ENCODE measurements at places on chromosomes 7 and 10.

- no peak for DNase-seq
Measured at GRCh38 chr7:92781117-92781720, 55.2 kb downstream of the CDK6 start.

DNA sequence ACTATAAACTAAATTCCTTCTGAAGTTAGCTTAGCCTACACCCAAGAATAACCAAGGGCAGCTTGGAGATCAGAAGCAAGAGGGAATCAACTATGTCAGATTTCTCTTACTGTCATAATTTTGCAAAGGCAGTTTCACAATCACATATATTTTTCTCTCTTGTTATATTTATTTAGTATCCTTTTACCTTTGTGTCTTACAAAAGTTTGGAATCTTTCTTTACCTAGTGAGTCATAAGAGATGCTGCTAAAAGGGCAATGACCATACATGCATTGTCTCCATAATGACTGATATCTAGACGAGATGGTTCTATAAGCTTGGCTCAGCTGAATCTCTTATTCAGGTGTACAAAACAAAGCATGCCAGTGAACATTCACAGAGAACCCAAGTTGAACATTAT lies 61.1 kb downstream of the PPP1R17 start:
- DNase-seq, result no peak

DNA sequence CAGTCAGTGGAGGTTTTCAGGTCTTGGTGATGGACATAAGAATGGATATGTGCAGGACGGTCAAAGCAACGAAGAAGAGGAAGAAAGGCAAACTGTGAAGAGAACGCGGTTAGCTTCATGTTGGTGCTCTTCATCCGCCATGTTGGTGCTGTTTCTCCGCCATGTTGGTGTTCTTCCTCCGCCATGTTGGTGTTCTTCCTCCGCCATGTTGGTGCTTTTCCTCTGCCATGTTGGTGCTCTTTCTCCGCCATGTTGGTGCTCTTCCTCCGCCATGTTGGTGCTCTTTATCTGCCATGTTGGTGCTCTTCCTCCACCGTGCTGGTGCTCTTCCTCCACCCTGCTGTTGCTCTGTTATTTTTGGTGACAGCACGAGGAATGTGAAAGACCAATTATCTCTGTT lies 95.4 kb downstream of the DOCK1 start:
- no peak for DNase-seq

DNA sequence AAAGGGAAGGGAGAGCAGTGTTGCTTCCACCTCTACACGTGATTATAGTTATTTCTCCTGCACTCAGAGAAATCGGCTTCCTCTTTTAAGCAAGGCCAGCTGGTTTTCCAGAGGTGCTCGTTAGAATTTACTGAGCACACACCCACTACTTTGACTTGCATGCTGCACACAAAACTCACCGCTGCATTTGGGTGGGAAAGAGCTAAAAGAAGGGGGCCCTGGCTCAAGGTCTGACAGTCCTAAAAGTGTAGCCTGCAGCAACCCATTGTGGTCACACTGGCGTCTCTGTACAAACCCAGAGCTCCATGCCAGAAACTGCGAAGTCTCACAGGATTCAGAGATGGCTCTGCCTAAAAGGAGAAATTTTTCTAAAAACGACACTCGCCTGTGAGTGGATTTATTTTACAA lies 133.7 kb downstream of the SLC25A13 start:
- DNase-seq, result peak; percentile 59

- DNase-seq, result no peak
Measured at GRCh38 chr7:2737771-2738540, 50.0 kb downstream of the AMZ1 start.

- DNase-seq, result no peak
Measured at GRCh38 chr10:35486297-35486990, 118.7 kb upstream of the GJD4 start.

- DNase-seq, result no peak
Measured at GRCh38 chr10:71342573-71343391, 23.7 kb downstream of the SLC29A3 start.

GRCh38 chr10:71965623-71966022 lies 1.4 kb downstream of the CHST3 start:
- DNase-seq, result no peak

DNA sequence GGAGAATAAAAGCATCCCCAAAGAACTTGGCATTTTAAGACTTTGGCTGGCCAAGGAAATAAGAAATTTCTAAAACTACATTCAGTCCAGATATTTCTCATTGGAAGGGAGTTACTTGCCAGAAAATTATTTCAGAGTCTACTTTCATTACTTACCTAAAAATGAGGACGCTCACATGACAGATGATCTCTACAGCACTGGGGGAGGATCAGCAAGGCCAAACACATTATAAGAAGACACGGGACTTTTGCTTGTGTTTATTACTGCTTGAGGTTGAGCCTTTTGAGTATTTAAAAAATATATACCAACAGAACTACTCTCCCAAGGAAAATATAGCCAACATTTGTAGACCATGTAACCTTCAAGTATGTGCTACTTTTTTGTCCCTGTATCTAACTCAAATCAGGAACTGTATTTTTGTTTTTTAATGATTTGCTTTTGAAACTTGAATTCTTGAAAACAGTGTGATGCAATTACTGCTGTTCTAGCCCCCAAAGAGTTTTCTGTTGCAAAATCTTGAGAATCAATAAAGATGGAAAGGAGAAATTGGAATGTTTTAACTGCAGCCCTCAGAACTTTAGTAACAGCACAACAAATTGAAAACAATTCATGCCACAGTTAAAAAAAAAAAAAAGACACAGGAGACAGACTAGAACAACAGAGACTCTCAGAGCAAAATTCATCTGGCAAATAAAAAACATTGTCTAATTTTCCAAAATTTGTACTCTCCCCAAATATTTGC lies 128.1 kb downstream of the ZNF438 start:
- no peak for DNase-seq

DNA sequence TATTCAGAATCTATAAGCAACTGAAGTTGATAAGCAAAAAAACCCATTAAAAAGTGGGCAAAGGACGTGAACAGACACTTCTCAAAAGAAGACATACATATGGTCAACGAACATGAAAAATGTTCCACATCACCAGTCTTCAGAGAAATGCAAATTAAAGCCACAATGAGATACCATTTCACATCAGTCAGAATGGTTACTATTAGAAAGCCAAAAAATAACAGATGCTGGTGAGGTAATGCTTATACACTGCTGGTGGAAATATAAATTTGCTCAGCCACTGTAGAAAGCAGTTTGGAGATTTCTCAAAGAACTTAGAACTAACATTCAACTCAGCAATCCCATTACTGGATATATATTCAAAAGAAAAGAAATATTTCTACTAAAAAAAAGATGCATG lies 332.8 kb upstream of the PLXDC2 start:
- no peak for DNase-seq

- no peak for DNase-seq
Measured at GRCh38 chr7:100687751-100688300, 6.2 kb downstream of the GIGYF1 start.

DNA sequence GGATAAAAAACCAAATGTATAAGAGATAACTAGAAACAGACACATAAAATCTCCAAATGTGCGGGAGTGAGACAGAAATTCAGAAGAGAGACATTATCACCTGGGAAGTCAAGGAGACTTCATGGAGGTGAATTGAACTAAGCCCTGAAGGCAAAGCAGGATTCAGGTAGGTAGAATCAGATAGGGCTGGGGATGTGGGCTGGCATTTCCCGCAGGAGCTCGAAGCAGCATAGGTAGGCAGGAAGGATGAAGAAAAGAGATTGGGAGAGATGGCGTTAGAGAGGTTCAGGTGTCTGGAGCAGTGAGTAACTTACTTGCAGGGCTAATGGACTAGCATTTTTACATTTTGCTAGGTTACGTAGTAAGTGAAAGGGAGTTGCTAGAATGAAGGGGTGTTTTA lies 58.2 kb upstream of the NRP1 start:
- DNase-seq, result no peak

DNA sequence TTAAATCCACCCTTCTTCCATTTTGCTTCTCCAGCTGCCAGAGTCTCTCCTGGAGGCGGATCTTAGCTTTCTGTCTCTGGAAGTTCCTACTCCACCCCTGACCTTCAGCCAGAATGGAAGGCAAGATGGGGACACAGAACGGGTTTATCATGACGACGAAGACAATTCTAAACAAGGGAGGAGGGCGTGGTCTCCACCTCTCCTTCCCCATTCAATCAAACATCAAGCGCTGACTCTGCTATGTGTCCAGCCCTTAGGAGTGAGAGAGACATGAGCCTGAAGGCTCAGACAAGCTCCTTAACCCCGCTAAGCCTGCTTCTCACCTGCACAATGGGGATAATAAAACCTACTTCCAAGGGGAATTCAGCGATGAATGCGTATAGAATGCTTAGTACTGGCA lies 3.1 kb downstream of the CYP17A1 start:
- DNase-seq, result no peak

DNA sequence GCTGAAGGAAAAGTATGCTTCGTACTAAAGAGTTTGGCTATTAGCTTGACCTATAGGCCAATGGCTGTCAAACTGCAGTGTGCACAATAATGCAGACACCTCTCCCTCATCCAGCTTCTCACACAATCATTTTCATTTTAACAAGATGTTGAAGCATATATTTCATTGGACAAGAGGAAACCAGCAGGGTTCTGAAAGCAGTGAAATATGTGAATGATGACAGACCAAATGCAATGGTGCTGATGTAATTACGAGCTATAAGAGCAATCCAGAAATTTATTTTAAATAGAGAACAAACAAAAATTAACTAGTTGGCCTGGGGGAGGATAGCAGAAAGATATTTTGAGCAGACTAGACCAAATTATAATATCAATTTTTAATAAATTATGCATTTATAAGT lies 331.5 kb upstream of the AKR1E2 start:
- no peak for DNase-seq

DNA sequence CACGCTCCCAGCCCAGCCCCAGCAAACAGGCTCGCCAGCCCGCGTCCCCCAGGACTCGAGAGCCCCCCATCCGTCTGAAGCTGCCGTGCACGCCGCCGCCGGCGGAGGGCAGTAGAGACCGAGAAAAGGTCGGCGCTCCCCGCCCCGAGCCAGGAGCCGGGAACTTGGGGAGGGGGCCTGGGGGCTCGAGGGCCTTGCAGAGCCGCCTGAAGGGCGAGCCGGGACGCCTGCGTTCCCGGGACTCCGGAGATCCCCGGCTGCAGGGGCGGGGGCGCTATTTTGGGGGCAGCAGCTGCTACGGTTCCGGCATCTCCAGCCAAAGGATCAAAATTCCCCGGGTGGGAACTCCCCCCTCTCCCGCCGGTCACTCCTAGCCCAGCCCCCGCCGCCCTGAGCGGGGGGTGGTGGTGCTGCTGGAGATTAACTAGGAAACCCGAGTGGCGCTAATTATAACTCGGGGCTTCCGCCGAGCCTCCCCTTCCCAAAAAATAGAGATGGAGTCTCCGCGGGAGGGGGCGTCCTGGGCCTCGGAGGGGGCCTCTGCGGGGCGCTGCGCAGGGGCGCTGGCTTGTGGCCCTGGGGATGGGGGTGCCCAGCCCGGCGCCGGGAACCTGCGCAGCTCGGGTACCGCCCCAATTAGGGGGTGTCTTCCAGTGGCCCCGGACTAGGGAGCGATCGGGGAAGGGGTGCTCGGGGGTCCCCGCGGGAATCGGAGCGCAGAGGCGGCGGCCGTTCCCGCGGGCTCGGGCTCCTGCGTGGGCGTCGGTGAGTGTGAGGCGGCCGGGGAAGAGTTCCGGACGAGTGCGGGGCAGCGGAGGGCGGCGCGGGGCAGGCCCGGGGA lies 608 bp downstream of the ACHE start:
- DNase-seq, result no peak

DNA sequence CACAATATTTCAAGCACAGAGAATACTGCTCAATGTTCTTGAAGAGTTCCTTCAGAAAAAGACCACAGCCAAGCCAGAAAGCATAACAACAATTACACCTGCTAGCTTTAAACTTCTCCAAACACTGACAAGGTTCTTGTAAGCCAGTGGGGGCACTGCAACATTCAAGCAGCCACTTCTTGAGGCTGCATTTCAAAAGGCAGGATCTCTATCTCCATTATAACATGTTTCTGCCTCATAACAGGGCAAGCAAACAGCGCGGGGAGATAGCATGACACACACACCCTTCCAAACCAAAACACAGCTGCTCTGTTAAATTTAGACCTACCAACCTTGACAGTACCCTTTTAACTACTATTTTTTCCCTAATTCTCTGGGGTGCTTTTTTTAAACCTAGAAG lies 30.8 kb downstream of the CHCHD3 start:
- DNase-seq, result no peak

GRCh38 chr7:4159154-4159501 lies 523.0 kb upstream of the FOXK1 start:
- DNase-seq, result no peak

GRCh38 chr10:94088926-94089381 lies 95.2 kb downstream of the PLCE1 start:
- DNase-seq, result no peak

- no peak for DNase-seq
Measured at GRCh38 chr7:105450177-105450861, 61.6 kb upstream of the SRPK2 start.

GRCh38 chr10:101062232-101063049 lies 652 bp downstream of the KAZALD1 start:
- DNase-seq, result no peak

DNA sequence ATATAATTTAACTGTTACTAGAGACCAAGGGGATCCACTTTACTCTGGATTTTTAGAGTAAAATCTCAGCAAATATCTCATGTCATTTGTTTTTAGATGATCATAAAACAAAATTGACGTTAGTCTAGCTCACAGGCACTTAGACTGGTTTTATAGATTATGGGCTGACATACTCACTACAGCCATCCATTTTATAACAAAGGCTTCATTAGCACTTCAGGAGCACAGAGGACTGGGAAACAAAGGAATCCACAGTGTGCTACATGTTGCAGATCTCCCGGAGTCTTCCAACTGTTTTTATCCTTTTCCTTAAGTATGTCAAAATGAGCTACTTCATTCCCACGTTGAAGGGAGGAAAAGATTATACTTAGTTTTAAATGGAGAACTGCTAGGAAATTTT lies 15.9 kb upstream of the SCRN1 start:
- peak; percentile 30 for DNase-seq

- no peak for DNase-seq
Measured at GRCh38 chr10:22252801-22253579, 35.2 kb upstream of the EBLN1 start.

GRCh38 chr10:14408139-14408538 lies 77.4 kb upstream of the FRMD4A start:
- DNase-seq, result no peak

DNA sequence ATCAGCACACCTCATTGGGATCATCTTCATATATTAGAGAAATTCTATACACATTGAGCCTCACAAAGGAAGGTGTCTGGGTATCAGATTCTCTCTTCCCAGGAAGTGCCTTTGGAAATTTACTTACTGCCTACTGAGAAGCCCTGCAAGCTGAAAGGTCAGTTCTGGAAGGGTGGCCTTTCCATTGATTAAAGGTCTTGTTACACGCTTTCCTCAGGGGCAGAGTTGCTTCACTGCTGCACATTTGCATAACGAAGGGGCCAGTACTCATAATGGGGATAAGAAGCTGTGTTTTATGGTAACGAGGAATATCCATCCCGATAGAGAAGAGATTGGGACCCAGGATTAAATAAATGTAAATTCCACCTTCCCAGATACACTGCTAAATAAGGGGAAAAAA lies 19.4 kb upstream of the IL15RA start:
- DNase-seq, result no peak

Data from NCI-H1417 treated with DMSO at 0.1 percent for 48 hours (cell line).